Fibroblast of skin of left biceps (primary cell): ENCODE measurements at places on chromosomes 5 and 9.

GRCh38 chr5:20680718-20681302, 692.8 kb upstream of the CDH18 start:
- no peak for DNase-seq

DNA sequence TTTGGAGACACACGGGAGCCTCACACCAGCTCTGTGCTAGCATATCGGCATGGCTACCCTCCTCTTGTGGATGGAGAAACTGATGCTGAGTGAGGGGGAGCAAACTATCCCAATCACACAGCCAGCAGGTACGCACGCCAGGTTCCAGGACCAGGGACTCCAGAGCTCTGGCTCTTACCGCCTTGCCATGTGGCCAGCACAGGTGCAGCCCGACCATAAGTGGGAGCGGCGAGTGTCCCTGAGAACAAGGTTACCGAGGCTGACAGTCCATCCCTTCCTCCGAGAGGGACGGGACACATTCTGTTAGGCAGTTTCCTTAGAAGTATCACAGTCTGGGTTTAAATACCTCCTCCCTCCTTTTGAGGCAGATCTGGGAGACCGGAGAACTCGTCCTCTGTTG, 86.0 kb downstream of the PAX5 start:
- DNase-seq: no peak

DNA sequence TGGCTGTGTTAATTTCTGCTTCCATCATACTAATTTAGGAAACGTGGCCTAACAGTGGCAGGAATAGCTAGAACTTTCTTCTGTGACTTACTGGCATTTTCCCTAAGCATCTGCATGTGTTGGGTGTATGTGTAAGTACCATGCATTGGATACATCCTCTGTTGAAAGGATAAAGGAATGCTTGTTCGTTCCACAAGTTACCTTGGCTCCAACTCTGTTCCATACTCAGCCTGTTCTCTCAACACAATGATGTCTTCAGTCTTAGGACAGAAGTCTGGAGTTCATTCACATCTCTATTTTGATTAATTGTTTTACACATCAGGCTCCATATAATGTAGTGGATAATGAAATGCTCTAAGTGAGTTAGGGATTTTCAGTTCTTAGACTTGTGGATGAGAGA, 190.1 kb upstream of the DMRT1 start:
- DNase-seq: no peak

DNA sequence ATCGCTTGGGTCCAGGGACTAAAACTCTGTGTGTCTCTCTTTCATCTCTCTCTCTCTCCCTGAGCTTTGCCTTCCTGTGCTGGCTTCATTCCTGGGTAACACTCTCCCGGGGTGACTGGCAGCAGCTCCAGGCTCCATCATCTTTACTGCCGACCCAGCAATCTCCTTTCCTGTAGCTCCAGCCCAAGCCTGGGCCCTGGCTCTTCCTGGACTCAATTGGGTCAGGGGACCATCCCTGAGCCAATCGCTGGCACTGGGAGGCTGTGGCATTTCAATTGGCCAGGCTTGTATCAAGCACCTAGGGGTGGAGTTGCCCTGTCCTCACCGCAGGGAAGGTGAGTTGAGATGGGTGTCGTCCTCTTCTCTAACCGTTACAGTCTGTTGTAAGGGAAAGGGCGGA, 31.9 kb downstream of the FAM240B start:
- DNase-seq: no peak

- DNase-seq: peak; percentile 54
Measured at GRCh38 chr5:163695830-163696578, 190.6 kb downstream of the MAT2B start.

DNA sequence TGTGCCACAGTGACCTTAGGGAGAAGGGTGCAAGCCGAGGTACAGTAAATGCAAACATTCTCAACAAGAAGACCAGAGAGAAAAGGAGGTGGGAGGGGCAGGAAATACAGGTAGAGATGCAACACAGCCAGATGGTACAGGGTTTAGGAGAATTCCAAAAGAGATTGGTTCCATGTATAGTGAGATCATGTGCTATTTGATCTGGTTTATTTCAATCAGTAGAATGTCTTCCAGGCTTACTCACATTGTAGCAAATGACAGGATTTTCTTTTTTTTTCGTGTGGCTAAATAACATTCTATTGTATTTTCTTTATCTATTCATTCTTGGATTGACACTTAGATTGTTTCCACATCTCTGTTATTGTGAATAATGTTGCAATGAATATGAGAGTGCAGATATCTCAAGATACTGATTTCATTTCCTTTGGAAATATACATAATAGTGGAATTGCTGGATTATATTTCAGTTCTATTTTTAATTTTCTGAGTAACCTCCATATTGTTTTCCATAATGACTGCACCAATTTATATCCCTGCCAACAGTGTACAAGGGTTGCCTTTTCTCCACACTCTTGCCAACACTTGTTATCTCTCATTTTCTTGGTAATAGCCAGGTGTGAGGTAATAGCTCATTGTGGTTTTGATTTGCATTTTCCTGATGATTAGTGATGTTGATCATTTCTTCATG, 107.8 kb upstream of the GAS1 start:
- DNase-seq: no peak

GRCh38 chr5:83942155-83942554, 221.5 kb upstream of the HAPLN1 start:
- no peak for DNase-seq

DNA sequence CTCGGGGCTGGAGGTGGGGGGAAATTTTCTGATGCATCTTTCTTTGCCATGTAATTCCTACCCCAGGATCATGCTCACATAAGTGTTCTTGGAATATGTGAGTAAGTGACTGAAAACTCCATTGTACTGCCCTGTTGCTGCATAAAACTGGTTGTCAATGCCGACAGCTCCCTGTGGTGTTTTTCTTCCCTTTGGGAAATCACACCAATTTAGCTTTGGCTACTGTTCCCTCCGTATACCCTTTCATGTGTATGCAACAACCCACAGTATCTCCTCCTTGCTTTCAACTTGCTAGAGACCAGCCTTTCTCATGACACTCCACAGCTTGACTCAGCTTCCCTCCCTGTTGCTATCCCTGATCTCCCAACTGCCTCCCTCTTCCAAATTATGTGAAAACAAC, 240.6 kb downstream of the TRIM32 start:
- DNase-seq: no peak

- DNase-seq: no peak
Measured at GRCh38 chr9:98529841-98530240, 178.9 kb downstream of the GABBR2 start.

DNA sequence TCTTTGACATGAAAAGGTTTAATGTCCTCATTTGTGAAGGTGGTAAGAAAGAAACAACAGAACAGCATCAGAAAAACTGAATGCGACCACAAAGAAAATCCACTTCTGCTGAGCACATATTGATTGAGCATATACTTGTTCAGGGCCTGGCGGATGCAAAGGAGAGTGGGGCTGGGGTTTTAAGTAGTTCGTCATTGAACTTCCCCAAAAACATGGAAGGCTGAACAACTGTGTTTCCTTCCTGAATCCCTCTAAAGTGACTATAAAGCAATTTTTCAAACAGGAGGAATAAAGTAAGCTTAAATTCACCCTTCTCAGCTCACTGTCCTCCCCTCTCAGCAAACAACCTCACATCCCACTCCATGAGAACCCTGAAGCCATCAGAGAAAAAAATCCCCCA, 262.9 kb downstream of the AGTPBP1 start:
- DNase-seq: no peak

DNA sequence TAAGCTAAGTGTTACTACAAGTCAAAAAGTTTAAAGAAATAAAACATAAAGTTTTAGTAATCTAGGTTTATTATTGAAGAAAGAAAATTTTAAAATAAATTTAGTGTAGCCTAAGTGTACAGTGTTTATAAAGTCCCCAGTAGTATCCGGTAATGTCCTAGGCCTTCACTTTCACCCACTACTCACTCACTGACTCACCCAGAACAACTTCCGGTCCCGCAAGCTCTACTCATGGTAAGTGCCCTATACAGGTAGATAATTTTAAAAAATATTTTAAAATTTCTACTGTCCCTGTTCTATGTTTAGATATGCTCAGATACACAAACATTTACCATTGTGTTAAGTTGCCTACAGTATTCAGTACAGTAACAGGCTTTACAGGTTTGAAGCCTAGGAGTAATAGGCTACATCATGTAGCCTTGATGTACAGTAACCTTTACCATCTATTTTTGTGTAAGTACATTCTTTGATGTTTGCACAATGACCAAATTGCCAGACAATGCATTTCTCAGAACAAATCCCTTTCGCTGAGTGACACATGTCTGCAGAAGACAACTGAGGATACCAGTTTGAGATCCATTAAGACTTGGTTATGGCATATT, 253.6 kb downstream of the TRIM32 start:
- DNase-seq: no peak

DNA sequence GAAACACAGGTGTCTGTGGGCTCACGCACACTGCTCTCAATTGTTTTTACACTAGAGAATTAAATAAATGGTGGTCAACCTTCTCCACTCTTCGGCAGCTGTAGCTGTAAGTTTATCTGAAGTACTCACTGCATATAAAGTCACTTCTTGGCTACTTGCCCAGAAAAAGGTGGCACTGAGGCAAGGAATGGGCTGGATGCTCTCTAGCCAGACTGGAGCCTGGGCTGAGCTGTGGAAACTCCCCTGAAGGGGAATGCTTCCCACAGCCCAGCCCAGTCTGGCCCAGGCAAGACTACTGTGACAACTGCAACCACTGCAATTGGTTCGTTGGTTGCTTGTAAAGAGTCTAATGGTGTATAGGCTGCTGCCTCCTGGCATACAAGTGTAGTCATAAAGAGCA, 4.5 kb downstream of the LEAP2 start:
- DNase-seq: no peak

- DNase-seq: no peak
Measured at GRCh38 chr5:154514331-154514730, 36.3 kb upstream of the HAND1 start.

GRCh38 chr5:177429248-177430040, 3.0 kb downstream of the GRK6 start:
- no peak for DNase-seq

DNA sequence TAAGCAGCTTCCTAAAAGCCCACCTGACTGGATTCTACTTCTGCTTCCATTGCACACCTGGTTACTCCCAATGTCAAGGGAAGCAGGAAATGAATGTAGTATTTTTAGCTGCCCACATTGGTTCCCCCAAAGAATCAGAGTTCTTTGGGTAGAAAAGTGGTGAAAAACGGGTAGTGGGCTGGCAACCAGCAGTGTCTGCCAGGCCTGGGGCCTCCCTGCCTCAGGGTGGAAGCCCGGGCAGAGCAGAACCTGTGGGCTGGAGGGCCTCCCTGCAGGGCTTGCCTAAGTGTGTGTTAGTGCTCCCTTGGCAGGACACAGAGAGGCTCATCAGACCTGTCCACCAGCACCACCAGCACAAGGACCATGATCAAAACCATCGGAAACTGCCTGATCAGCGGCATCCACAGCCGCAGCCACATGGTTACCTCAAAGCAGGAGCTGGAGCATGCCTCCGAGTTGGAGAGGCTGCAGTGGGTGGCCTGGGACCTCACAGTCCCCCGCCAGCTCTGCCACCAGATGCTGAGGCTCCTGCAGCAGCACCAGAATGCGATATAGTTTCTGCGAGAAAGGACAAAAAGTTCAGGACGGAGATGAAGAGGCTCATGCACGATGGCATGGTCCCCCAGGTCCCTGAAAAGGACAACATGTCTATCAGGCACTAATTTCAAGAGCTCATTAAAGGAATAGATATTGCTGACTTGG, 72.2 kb downstream of the PTPDC1 start:
- no peak for DNase-seq

GRCh38 chr5:177446200-177447065, at the start of gene PRR7:
Gene PRR7 (plus strand): TSS chr5:177446814. CDS start chr5:177455068, 8,254 bp downstream.
- no peak for DNase-seq
